Activated CD4-positive, alpha-beta T cell treated with anti-CD3 and anti-CD28 coated beads, Interleukin-2, amount 50 U/mL, for 48 hours (primary cell): ENCODE measurements at places on chromosomes 12 and 14.
A peak's percentile ranks its signal among the peaks of the same experiment; 100 is the strongest.

DNA sequence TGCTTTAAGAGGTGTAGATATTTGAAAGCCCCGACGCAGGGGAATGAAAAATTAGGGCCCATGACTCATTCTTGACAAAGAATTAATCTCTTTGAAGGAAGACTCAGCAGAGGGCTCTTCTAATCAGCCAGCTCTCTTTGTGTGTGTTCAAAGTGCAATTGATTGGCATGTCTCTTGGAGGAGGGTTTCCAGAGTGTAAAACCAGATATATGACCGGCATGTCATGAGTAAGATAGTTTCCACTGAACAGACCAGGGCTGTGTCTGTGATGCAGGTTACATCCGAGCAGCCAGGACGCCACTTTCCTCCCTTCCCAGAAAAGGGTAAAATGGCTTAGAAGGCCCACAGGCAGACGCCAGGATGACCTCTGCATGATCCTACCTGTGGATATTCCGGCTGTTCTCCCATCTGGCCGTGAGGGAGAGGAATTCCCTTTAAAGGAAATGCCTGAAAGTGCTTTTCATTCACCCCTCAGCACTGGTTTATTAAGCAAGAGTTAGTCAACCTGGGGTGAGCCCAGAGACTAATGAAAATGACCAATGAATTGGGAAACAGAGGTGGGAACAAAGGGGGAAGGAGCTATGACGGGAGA lies 7.2 kb upstream of the KRT75 start:
- no peak for DNase-seq

DNA sequence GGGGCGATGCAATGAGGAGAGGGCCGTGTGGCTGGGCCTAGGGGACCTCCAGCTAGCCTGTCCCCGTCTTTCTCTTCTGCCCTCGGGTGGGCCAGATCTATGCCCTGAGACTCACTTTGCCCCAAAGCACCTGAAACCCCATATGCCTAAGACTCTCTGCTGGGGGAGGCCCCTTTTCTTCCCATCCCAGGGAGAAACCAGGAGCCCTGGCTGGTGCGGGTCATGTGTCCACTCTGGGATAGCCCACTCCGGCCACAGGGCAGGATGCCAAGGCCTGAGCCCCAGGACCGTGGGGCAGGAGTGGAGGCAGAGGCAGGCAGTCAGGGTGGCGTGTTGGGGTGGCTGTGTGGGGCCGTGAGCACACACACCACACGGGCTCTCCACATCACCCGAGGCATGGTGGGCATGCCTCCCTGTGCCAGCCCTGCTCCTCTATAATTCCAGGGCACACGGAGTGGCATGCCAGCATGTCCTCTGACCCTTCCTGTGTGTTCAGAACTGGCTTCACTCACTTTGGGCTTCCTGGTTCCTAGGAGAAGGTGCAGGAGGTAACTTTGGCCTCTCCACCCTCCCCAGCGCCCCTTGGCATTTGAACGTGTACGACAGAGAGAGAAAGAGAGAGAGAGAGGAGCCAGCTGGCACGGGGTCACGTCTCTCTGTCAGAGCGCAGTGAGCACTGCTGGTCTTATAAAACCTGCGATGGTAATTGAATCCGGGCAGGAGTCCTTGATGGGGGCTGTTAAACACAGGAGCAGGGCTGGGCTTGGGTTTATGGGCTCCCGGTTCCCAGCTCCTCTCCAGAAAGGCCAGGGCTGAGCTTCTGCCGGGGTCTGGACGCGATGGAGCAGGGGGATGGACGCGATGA lies 144.2 kb downstream of the KIF26A start:
- DNase-seq, result no peak

DNA sequence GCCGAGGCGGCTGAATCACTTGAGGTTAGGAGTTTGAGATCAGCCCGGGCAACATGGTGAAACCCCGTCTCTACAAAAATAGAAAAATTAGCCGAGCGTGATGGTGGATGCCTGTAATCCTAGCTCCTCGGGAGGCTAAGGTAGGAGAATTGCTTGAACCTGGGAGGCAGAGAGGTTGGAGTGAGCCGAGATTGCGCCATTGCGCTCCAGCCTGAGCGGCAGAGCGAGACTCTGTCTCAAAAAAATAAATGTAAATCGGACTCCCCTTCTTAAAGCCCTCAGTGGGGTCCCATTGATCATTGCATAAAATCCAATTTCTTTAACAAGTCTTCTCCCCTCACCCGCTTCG lies 908 bp downstream of the TDP1 start:
- no peak for DNase-seq

DNA sequence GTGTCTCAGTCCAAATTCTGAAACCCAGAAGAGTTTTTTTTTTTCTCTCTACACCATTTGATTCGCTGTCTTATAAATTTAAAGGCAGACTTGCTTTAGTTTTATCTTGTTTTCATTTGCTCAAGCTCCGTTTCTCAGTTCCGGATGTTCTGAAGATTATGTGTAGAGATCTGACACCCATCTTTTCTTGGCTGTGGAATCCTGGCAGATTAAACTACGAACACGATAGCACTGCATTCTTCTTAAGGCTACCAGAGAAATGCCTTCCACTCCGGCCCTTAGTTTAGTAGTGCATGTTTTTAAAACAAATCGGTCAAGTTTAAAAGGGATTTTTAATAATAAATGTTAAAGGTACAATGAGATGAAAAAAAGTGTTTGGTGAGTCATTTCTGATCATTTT lies 106.4 kb downstream of the LMO3 start:
- DNase-seq, result no peak

DNA sequence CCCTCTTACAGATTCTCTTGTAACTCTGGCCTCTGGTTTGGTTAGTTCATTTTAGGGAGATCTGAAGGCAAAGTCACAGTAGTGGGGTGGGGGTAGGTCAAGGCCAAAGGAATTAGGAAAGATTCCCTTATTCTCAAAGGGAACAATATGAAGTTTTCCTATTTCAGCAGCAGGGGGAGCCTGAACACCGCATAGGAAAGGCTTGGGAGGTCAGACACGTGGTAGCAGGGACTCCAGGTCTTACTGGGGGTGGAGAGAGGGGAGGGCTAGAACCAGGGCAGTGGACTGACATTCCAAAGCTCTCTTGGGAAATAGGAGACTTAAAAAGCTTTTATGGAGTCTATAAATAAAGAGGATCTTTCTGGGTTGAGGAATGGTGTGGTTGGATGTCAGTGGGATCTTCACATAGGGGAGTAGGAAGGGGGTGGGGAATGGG lies 1.3 kb downstream of the ZC3H10 start:
- peak; percentile 72 for DNase-seq

DNA sequence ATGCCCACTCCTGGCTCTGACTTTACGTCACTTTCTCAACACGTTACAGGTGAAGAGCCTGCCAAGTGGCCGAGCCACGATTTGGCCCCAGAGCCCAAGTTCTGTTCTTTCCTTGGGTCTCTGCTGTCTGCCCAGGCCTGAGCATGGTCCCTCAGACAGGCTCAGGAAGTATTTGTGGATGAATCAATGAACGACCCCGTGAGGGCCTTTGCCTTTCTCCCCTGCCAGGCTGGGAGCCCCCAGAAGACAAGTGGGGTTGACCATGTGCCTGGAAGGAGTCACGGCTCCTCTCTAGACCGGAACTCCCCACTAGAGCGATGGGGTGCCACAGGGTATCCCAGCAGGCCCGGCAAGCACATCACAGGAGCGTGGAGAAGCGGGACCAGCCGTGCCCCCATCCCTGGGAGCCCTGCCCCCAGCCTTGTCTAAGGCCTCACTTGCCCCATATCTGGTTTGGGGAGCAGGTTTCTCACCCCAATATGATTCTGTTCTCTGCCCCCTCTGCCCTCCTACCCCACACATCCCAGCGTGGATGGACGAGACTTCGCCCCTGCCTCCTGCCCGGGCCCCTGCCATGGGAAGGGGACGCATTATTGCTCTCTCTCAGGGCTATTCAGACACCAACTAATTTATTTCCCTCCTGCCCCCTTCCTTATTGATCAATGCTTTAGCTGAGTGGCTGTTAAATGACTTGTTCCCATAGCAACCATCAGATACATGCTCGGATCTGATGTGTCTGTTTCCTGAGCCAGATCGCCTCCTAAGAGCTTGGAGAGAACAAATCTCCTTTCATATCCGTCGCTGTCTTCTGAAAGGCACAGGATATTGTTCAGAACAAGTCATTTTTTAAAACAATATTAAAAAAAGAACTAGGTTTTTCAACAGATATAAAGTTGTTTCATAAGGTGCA lies 69.0 kb downstream of the DIO3 start:
- no peak for DNase-seq

GRCh38 chr14:36967892-36968555 lies 204.4 kb downstream of the SLC25A21 start:
- DNase-seq, result no peak

GRCh38 chr12:70741256-70741655 lies 104.0 kb upstream of the PTPRB start:
- DNase-seq, result no peak

DNA sequence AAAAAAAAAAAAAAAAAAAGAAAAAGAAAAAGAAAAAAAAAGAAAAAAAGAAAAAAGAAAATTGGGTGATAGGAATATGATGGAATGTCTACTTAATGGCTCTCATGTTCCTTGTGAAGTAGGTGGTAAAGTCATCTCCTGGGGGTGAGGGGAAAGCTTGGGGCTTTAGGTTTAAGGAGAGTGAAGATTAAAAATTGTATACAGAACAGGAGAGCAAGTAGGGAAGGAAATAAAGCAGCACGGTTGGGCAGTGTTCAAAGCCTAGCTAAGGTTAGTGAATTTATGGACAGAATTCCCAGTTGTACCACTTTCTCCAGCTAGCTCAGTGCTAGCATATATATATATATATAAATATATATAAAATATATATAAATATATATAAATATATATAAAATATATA lies 40.0 kb upstream of the SLC2A13 start:
- no peak for DNase-seq

DNA sequence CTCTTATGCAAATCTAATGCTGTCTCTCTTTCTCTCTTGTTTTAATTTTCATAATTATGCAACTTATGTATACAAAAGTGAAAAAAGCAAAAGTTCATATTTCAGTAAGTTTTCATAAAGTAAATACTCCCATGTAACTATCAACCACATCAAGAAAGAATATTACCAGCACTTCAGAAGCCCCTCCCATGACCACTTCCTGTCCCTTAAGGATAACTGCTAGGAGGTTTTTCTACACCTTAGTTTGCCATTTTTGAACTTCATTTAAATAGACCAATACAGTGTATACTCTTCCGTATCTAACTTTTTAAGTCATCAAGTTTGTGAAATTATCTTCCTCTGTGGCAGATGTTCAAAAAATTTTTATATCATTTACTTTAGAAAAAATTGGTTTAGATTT lies 547 bp upstream of the OR4K15 start:
- DNase-seq, result no peak

DNA sequence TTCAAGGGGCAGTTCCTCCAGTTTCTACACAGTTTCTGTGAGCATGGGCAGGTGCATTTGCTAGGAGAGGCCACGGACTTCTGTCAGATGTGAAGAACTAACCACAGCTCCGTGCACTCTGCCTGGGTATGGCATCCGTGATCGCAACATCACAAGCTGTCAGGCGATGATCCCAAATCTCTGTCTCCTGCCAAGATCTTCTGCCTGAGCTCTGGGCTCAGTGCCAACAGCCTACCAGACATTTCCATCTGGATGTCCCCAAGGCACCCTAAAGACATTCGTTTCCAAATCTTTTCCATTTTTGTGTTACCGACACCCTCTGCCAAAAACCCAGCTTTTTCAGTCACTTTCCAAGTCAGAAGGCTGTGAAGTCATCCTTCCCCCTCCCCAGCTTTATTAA lies 292.1 kb downstream of the GLT1D1 start:
- DNase-seq, result no peak

DNA sequence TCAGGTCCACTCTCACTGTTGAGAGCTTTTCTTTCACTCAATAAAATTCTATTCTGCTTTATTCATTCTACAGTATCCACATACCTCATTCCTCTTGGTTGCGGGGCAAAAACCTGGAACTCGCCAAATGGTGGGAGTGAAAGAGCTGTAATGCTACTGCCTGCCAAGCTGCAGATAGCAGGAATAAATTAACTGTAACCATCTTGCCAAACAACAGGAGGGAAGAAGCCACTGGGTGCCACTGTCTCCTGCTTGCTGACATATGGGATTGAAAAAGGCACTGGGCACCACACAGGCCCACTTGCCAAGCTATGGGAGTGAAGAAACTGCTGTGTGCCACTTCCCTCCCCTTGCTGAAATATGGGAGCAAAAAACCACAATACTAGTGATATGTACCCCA lies 111.9 kb upstream of the CNTN1 start:
- no peak for DNase-seq

DNA sequence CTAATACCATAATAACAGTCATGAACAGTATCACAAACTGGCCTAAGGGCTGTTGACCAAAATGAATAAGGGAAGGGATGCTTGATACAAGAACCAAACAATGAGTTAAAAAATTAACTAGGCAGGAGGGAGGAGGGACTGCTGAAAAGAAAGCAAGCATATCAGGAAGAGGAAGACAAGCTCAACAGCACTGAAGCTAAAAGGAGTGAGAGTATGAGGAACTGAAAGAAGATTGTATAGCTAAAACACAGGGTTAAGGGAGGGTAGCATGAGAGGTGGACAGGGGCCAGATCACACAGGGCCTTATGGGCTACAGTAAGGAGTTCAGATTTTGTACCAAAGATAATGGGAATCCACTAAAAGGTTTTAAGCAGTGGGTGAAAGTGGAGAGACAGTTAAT lies 34.1 kb downstream of the ITGA7 start:
- DNase-seq, result no peak
